Placental epithelial cell (primary cell): ENCODE measurements at places on chromosomes 1 and 21. TPM values are rescaled to one million over a fixed set of nuclear protein-coding genes. Genes with fewer than 3 reads are reported as not detected.

The PRAMEF17 gene
- not detected in 2 replicates for total RNA-seq

The TNFAIP8L2 gene
- total RNA-seq = not detected in 2 replicates

The HORMAD1 gene
- not detected in 2 replicates for total RNA-seq

The RCC2 gene
- 113 and 130 TPM in 2 replicates for total RNA-seq

The CD52 gene
- total RNA-seq = not detected in 2 replicates

The CASQ1 gene
- 0.76 and 2.4 TPM in 2 replicates for total RNA-seq

The NCAM2 gene
- total RNA-seq = not detected in 2 replicates

The TFF3 gene
- not detected in 2 replicates for total RNA-seq

The DISP3 gene
- under 0.01 and 0.54 TPM in 2 replicates for total RNA-seq

The CNKSR1 gene
- total RNA-seq = 39.3 and 46.1 TPM in 2 replicates

The RNU1-2 gene
- under 0.01 TPM in 2 replicates for total RNA-seq

The ATP5PF gene
- 43.6 and 44.4 TPM in 2 replicates for total RNA-seq

The LCK gene
- 1.2 and 2.4 TPM in 2 replicates for total RNA-seq

The SPATA21 gene
- not detected in 2 replicates for total RNA-seq

The S100A7 gene
- total RNA-seq = not detected in 2 replicates

The ODR4 gene
- 15.8 and 26.7 TPM in 2 replicates for total RNA-seq

The LMX1A gene
- not detected in 2 replicates for total RNA-seq

The VASH2 gene
- total RNA-seq = 0.22 and 1.6 TPM in 2 replicates

The IER5 gene
- 45.1 and 61.4 TPM in 2 replicates for total RNA-seq

The PCAT6 gene
- total RNA-seq = 0.33 and 1.2 TPM in 2 replicates

The B4GALT3 gene
- 23.6 and 43.4 TPM in 2 replicates for total RNA-seq

The SYTL1 gene
- 165 and 225 TPM in 2 replicates for total RNA-seq

The TPRG1L gene
- total RNA-seq = 18.8 and 19.7 TPM in 2 replicates

The C21orf91 gene
- total RNA-seq = 14.7 and 18.5 TPM in 2 replicates

The FAM163A gene
- not detected in 2 replicates for total RNA-seq

The S100A11 gene
- 348 and 669 TPM in 2 replicates for total RNA-seq

The DENND2D gene
- 75.4 and 93.4 TPM in 2 replicates for total RNA-seq

The HMCN1 gene
- total RNA-seq = 0.39 and 0.54 TPM in 2 replicates

The SPATA46 gene
- not detected in 2 replicates for total RNA-seq

The SLC1A7 gene
- not detected in 2 replicates for total RNA-seq

The PSEN2 gene
- 6.7 and 8.9 TPM in 2 replicates for total RNA-seq

The RGS8 gene
- not detected in 2 replicates for total RNA-seq

The C8B gene
- total RNA-seq = not detected in 2 replicates

The RGS16 gene
- 0.11 and 0.39 TPM in 2 replicates for total RNA-seq

The CNIH3 gene
- total RNA-seq = 0.54 and 1.2 TPM in 2 replicates
